ENCODE measurements at places on chromosomes 5 and 9.
A peak's percentile ranks its signal among the peaks of the same experiment; 100 is the strongest.

DNA sequence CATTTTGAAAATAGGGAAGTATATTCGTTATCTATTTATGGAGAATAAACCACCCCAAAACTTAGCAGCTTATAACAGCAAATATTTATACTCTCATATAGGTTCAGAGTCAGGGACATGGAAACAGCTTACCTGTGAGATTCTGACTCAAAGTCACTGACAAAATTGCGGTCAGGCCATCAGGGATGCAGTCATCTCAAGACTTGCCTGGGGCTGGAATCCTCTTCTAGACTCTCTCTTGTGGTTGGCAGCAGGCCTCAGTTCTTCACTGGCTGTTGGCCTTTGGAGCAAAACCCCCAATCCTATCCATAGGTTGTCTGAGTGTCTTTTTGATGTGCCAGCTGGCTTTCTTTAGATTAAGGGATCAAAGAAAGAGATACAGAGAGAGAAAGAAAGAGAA is 275.6 kb downstream of the SEC61B start:
- no peak for DNase-seq

GRCh38 chr5:77843570-77844372 is 67.6 kb upstream of the TBCA start:
- no peak for DNase-seq

DNA sequence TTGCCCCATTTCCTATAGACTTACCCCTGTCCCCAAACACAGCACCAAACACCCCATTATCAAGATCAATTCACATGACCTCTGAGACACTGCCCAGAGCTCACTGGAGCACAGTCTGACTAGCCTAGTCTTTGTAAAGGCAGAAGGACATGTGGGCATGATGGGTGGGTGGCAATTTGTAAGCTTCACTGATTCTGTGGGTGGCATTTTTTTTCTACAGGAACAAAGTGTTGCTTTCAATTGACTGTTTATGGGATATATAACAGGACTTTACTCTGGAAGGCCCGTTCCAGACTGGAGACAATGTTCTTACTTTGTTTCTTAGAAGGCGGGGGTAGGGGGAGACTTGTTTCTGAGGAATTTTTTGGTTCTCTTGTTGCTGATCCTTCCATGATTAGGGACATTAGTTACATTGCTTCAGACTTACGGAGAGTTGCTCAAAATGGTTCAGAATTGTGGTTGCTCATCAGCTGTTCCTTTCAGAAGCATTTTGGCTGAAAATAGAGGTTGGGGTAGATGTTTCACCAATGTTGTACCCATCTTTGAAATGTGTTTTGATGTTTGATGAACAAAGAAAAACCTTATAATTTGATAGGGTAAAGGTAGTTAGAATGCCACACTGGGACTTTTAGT is 20.2 kb downstream of the NNT start:
- DNase-seq = no peak

GRCh38 chr9:118473521-118473920 is 769.3 kb downstream of the TLR4 start:
- no peak for DNase-seq

DNA sequence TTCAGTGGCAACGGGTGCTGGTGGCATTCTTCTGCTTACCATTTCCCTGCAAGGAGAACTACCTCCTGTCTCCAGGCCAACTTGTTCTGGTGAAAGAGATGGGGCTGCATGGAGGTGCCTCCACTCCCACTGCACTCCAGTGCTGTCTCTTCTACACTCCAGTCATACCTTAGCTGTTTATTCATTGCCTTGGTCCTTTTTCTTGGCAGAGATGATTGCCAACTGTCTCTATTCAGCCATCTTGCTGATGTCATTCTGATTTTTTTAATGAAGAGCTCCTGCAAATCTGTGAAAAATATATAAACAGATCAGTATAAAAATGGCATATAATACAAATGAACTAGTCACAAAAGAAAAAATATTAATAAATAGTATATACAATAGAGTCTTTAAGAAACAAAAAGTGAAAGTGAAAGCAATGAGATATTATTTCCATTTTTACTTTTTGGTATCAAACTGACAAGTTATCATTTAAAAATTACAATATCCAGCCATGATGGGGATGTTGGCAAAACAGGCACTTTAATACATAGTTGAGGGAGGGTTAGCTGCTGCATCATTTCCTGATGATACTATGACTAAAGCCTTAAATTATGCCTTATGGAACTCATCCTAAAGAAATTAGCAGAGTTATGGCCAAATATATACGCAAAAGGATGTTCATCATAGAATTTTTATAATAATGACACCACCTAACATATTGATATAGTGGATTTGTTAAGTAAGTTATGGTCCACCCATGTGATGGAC is 109.4 kb downstream of the CARTPT start:
- DNase-seq = no peak

- no peak for DNase-seq
These were observed 19.9 kb upstream of the PRXL2C start for GRCh38 chr9:96674906-96675538.

GRCh38 chr5:84113246-84114105 is 271.2 kb downstream of the EDIL3 start:
- DNase-seq = peak; percentile 46

DNA sequence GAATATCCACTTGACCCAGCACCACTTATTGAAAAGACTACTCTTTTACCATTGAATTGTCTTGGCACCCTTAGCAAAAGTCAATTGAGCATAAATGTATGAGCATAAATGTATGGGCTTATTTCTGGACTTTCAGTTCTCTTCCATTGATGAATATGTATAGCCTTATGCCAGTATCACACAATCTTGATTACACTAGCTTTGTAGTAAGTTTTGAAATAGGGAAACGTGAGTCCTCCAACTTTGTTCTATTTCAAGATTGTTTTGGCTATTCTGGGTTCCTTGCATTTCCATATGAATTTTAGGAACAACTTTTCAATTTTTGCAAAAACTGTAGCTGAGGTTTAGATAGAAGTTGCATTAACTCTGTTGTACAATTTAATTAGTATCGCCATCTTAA is 601.0 kb downstream of the TLE1 start:
- DNase-seq = no peak

DNA sequence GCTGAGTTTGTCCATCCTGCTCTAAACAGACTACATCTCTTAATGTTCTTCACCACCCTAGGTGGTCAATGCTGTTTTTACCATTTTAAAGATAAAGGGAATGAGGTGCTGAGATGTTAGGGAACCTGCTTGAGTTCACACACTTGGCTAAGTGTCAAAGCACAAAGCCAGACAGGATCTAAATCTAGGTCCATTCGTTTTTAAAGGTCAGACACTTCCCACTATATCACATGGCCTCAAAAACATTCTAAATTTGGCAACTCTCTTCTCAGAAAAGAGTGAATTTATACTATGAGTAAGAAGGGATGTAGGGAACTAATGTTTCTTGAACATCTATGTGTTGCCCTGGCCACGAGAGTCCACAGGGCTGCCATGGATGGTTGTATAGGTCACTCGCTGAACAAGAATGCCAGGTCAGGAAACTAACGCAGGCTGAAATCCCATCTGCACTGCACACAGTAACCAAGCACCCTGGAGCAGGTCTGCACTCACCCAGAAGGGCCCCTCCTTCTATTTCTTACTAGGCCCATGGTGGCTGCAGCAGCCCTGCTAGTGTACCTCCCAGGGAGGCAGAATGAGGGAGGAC is 213.0 kb downstream of the SPOCK1 start:
- no peak for DNase-seq

All from NCI-H2081 (cell line).